ENCODE measurements at places on chromosomes 6 and 20.

- no peak for DNase-seq
These were observed 7.5 kb downstream of the C2 start for GRCh38 chr6:31935021-31935420.

DNA sequence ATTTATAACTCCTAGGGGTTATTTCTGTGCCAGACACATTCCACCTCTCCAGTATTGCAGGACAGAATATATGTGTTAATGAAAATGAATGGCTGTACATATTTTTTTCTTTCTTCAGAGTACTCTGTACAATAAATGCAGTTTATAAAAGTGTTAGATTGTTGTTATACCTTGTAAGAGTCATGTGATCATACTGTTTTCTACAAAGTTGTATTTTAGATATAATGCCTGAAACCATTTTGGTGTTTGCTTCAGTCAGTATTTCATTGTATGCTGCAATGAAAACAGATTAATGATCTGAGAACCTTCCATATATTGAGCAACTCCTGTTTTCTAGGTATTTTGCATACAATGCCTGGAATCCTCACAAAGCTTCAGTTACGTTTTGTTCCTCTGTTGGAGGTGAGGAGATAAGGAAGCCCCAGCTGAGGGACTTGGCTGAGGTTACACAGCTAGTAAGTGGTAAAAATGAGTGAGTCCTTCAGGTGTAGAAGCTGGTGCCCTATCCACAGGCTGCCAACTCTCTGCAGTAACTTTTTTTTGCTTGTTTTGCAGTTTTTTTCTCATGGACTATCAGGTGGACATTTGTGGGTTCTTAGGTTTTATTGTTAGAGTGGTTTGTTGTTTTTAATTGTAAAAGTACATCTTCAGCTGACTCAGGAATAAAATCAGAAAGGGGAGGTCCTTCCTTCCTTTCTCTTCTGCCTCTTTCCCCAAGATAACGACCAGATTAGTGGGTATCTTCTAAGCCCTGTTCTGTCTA lies 11.6 kb downstream of the PDCD2 start:
- DNase-seq, result no peak

DNA sequence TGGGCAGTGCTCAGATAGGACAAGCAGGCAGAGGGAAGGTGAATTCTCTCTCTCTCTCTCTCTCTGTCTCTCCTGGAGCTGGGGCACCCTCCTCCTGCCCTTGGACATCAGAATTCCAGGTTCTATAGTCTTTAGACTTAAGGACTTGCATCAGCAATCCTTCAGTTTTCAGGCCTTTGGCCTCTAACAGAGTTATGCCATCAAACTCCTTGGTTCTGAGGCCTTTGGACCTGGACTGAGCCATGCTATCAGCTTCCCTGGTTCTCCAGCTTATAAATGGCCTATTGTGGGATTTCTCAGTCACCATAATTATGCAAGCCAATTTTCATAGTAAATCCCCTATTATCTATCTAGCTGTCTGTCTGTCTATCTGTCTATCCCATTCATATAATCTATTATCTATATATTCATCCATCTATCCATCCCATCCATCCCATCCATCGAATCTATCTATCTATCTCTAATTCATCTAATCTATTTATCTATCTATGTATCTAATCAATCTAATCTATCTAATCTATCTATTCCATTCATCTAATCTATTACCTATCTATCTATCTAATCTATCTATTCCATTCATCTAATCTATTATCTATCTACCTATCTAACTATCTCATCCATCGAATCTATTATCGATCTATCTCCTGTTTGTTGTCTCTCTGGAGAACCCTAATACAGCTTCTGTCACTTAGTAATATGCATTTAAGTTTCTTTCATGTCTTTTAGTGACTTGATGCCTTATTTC lies 48.2 kb upstream of the HIVEP1 start:
- no peak for DNase-seq

- no peak for DNase-seq
These were observed 298.5 kb downstream of the QKI start for GRCh38 chr6:163712981-163713380.

DNA sequence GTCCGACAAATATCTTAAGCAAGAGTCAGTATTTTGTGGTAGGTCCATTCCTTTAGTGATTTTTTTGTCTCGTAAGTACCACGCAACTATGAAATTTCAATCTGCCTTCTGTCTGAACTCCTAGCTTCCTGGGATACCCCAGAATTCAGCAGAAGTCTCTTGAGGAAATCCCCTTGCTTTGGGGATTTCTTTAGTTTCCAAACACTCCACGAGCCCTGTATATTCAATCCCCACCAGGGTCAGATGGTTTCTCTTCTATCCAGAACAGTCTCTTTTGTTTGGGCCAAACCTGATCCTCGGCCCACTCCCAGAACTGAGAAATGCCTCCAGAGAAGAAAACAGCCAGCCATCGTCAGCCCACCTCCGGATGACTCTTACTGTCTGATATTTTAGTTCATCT lies 113.0 kb downstream of the CHD6 start:
- no peak for DNase-seq

Data from fibroblast of the aortic adventitia (primary cell).